Urinary bladder (tissue), 4 donors: ENCODE measurements at places on chromosomes 6 and 20. TPM values are rescaled to one million over a fixed set of nuclear protein-coding genes. Genes with fewer than 3 reads are reported as not detected.

The RTN4IP1 gene
- total RNA-seq: 3.6 TPM

The HLA-DQA2 gene
- 0.95 TPM for total RNA-seq

The DEFB132 gene
- total RNA-seq: not detected

The HMGCLL1 gene
- 14.6 TPM for total RNA-seq

The SLC35F1 gene
- total RNA-seq: 9.1 TPM

The NRSN1 gene
- 0.90 TPM for total RNA-seq

The RHAG gene
- total RNA-seq: 1.0 TPM

DNA sequence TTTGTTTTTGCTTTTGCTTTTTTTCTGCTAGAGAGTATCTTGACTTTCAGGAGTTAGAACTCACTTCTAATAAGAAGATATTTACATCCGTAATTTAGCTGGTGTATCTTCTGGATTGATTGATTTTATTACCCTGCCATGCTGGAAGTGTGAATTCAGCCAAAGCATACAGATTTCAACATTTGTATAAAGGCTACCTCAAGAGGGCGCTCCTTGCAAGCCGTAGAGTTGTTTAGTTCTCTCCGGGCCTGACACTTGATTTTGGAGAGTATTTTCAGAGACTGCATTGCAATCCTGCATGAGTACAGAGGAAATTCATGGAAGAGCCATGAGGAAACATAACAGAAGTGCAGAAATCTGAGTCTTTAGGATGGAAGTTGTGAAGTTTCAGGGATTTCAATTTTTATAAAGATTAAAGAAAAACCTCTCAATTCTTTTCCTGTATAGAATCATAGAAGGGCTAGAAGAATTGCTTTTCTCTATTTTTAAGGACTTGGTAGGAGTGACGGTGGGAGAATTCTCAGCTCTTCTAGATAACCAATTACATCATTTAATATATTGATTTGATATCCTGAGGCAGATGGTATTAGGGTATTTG lies 66.7 kb upstream of the TIAM2 start:
- DNase-seq: peak; percentile 31

DNA sequence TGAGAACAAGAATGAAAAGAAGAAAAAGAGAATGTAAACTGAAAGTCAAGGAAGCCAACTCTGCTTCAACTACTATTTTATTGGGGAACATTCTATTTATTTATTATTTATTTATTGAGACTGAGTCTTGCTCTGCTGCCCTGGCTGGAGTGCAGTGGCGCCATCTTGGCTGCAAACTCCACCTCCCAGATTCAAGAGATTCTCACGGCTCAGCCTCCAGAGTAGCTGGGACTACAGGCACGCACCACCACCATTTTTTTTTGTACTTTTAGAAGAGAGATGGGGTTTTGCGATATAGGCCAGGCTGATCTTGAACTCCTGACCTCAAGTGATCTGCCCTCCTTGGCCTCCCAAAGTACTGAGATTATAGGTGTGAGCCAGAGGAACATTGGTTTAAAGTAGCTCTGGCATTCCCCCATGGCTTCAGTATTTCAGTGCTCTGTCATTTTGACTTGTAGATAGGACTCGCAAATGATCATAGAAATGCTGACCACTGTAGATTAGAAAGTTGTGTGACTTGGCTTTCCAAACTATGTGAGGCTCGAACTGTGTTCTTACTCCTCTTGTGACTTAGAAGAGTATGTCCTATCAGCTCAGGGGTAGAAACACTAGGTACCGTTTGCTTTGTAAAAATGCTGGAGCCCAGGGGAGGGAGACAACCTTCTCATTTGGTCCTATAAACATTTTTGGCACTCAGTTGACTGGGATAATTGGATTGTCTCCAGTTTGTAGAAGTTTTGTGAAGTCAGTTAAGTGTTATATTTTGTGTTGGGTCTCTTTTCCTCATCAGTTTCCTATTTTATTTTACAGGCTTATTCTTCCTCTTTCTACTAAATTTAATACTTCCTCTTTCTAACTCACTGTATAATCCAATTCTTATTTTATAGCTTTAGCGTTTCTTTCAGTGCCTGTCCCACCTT lies 544.9 kb upstream of the CITED2 start:
- no peak for DNase-seq

DNA sequence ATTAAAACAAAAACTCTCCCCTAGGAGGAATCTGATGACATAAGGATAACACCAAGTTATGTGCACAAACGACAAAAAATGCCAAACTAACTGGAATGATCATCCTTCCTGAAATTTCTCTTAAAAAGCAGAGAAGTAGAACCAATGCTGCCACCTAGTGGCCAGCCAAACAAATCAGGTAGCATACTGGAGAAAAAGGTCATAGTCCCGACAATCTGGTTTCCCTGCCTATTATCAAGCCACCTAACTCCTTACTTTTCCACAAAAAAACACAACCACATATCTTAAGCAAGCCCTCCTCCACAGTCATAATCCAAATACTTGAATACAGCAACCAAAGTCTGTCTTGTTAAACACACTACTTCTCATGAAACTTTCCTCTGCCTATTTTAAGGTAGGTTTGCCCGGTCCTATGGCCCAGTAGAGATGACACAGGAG lies 5.3 kb downstream of the OARD1 start:
- DNase-seq: no peak

DNA sequence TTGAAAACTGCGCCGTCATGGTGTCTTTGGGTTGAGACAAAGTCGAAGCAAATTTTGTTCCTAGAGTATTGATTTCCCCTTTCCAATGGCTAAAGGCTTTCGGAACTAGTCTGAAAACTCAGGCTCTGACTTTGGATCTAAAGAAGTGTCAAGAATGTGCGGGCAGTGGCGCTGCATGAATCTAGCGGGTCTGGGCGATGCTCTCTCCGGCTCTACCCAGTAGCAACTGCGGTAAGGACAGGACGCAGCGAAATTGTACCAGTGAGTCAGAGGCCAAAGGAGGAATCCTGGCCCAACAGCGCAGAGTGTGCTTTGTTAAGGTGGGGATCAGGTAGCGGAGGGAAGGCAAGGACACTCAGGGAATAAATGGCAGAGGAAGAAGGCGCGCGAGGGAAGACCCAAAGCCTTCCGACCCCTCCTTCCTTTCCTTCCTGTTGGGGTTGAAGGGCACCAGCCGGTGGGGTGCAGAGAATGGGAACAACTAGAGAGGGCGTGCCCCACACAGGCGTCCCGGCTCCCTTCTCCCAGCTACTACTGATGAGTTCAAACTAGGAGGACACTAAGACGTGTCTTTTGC lies 32.1 kb downstream of the HLA-F start:
- no peak for DNase-seq

DNA sequence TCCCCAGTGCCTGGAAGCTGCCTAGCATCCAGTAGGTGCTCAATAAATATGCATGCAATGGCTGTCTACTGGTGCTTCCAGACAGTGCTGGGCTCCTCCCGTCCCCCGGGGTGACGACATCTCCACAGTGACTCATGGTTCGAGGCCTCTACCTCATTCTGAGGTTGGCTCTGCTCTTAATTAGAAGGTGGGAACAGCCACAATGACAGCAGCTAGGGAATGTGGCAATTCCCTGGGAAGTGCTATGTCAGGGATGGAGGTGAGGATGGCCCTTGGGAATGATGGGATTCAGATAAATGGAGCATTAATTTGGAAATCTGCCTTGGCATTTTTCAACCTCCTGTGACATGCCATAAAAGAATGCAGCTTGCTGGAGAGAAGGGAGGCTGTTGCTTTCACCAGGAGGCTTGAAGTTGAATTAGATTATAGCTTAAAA lies 43.5 kb upstream of the NFATC2 start:
- no peak for DNase-seq

DNA sequence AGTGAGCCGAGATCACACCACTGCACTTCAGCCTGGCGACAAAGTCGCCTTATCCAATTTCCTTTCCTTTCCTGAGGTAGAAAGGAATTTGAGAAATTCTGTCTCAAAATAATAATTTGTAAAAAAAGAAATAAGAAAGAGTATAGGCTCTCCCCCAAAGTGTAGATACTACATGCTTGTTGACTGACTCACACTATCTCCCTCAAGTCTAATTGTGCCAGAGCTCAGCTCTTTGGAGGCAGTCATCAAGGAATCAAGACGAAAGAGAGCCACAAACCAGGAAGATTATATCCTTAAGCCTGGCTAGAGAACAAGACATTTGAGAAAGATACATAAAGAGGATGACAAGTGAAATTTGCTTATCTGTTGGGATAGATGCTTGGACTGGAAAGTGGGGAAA lies 3.7 kb upstream of the FKBPL start:
- no peak for DNase-seq

GRCh38 chr6:44016131-44016870 lies 111.0 kb downstream of the MRPL14 start:
- no peak for DNase-seq

DNA sequence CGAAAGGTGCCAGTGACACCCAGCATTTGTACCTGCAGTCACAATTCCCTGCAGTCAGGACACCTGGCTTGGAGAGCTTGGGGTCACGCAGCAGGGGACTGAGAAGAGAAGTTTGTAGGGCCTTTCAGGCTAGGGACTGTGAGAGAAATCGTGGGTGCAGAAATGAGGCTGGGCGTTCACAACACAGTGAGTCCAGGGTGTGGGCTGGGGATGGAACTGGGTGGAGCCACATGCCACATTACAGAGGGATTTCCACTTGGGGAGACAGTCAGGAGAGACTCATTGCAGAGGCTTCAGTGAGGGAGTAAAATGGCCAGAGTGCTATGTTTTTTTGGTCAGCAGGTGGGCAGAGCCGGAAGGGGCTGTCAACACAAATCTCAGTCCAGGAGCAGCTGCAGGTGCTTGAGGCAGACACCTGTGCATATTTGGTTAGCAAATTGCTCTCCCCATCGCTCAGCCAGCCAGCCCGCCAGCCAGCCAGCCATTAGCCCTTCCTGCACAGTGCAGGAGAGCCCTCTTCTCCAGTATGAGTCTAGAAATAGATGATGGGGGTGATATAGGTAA lies 7.4 kb downstream of the ITPR3 start:
- no peak for DNase-seq

DNA sequence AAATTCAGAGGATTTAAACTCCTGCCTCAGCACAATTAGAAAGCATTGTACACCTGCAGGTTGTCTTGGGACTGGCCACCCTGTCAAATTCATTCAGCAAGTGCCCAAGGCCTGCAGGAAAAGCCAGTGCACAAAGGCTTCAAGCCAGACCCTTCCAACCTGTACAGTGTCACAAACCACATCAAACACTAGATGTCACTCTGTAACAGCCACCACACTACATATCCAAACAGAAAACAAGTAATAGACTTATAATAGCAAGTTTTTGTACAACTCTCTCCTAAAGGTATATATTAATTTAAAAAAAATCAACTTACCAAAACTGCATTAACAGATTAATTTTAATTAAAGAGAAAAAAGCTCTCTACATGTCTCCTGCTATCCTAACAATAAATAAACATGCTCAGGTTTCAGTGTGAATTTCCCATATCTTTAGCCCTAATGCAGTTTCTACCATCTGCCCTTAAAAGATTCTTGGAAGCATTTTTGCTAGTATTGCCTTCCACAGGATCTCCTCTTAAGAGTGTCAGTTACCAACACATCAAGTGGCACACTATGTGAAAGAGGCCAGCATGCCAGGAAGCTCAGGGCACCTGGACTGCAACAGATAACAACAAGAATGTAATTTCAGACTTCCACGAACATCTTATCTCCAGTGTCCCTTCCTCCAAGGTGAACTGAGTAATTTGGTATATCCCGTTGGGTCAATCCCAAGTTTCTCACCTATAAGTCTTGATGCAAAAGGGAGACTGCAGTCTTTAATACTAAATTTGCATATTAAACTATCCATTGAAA lies 47.5 kb downstream of the RALGAPA2 start:
- peak; percentile 7 for DNase-seq

DNA sequence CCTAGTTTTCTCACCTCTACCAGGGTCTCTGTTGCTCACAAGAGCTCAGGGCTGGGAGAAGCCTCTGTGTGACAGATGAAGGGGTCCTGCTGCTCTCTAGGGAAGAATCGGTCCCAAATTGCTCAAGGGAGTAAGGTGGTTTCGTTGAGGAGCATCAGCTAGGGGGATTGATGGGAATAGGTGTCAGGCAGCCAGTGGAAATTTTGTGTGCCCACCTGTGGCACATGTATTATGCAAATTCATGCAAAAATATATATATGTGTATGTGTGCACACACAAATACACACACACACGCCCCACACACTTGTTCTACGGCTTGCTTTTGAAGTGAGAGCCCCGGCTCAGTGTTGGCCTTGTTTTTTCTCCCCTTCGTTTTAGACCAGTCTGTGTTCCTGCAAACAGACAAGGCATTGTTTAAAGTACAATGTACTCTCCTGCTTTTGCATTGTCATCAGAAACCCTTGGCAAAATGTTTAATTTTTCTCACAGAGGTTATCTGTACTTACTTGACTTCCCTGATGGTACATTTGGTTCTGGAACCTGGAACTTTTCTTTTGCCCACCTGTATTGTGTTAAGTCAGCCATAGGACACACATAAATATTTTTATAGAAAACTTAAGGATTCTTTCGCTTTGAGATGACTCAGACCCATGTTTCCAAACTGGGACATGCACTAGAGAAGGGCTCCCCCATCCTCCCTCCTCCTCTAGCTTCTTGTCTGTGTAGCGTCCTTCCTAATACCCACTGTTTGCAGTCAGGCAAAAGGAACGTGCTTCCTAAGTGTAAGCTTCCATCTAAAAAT lies 26.7 kb downstream of the FOXO3 start:
- no peak for DNase-seq

DNA sequence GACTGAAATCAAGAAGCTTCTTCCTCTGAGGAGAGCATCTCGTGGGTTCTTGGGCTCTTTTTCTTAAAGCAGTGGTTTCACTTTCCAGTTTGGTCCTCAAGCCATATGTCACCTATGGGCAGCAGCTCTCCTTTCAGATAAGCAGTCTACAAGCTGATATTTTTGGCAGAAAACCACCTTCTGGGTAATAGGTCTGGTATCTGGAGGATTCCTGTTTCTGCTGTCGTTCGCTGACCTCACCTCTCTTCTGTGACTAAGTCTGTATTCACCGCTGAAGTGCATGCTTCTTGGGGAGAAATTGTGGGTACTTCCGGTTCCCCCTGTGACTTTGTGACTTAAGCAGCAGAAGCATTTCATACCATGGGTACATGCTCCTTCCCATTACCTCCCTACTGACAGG lies 193.6 kb downstream of the EDN1 start:
- no peak for DNase-seq

GRCh38 chr6:2218866-2219265 lies 26.5 kb downstream of the GMDS start:
- DNase-seq: no peak

GRCh38 chr6:34672657-34673043 lies 23.9 kb downstream of the ILRUN start:
- DNase-seq: no peak

DNA sequence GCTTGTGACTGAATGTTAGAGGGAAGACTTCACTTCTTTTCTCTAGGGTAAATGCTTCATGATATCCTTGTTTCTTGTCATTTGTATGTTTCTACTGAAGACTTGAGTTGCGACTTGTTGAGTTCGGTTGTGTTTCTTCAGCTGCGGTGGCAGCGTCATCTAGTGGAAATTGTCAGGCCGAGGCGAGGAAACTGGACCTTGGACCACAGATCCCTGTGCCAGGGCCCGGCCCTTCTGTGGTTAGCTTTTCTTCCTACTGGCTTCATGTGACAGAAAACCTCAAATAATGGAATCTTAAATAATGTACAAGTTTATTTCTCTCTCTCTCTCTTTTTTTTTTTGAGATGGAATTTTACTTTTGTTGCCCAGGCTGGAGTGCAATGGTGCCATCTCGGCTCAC lies 12.4 kb downstream of the MTHFD1L start:
- no peak for DNase-seq
